Activated CD4-positive, CD25-positive, alpha-beta regulatory T cell treated with anti-CD3 and anti-CD28 coated beads, Interleukin-2, amount 50 U/mL, for 72 hours (primary cell): ENCODE measurements at places on chromosomes 6 and 20.

DNA sequence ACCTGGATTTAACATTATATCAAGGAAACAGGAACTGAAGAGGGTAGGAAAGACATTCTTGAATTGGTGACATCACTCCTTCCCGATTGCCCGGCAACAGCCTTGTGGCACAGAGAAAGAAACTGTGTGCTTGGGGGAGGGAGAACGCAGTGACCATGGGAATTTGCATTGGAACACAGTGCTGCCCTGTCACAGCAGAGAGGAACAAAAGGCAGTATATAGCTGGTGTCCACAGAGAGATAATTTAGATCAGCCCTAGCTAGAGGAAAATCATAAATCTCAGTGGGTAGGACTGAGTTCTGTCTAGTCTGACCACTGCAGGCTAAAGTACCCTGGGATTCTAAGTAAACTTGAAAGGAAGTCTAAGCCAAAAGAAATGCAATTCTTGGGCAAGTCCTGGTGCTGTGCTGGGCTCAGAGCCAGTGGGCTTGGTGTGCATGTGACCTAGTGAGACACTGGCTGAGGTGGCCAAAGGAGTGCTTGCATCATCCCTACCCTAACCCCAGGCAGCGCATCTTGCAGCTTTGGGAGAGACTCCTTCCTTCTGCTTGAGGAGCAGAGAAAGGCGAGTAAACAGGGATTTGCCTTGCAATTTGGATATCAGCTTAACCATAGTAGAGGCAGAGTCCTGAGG lies 697.6 kb downstream of the HACE1 start:
- no peak for DNase-seq

- no peak for DNase-seq
These were observed 63.4 kb downstream of the MTHFD1L start for GRCh38 chr6:150928882-150929281.

- DNase-seq = no peak
These were observed 18.9 kb downstream of the VPS52 start for GRCh38 chr6:33252759-33253158.

DNA sequence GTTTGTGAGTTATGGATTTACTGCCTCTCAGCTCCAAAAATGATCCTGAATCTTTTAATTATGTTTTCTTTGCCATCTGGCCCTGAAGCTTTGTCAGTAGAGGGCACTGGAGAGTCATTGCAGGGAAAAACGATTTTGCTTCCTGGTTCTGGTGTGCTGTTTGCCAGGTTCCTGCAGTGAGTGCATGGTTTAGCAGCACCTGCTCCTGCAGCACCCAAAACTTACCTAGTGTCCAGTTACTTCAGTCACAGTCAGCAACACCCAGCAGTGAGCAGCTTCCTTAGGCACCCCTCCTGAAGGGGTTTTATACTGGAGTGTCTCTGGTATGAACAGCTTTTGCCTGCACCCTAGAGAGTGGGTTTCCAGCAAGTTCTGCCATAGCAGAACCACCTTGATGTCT lies 6.0 kb upstream of the TRIM26 start:
- DNase-seq = no peak
